Sigmoid colon (tissue), 7 donors: ENCODE measurements at places on chromosomes 4 and X.

GRCh38 chr4:167233685-167234315, 494 bp downstream of the SPOCK3 start:
- H3K4me1 ChIP-seq, result peaks cover 15% of the 10 kb centered on the region
- H3K27me3 ChIP-seq, result peaks cover 12% of the 10 kb centered on the region
- peak overlapping the region; percentile 46 for H3K4me3 ChIP-seq

GRCh38 chr4:101471201-101471600, 123.9 kb upstream of the PPP3CA start:
- no peak overlapping the region for H3K4me3 ChIP-seq
- no peak overlapping the region for H3K27ac ChIP-seq
- H3K36me3 ChIP-seq, result no peaks in the 10 kb centered on the region
- no peaks in the 10 kb centered on the region for H3K4me1 ChIP-seq

- DNase-seq, result no peak
- no peaks in the 10 kb centered on the region for H3K4me1 ChIP-seq
- no peak overlapping the region for H3K4me3 ChIP-seq
- no peaks in the 10 kb centered on the region for H3K36me3 ChIP-seq
Observed at GRCh38 chrX:15059474-15059873, 186.3 kb downstream of the MOSPD2 start.

DNA sequence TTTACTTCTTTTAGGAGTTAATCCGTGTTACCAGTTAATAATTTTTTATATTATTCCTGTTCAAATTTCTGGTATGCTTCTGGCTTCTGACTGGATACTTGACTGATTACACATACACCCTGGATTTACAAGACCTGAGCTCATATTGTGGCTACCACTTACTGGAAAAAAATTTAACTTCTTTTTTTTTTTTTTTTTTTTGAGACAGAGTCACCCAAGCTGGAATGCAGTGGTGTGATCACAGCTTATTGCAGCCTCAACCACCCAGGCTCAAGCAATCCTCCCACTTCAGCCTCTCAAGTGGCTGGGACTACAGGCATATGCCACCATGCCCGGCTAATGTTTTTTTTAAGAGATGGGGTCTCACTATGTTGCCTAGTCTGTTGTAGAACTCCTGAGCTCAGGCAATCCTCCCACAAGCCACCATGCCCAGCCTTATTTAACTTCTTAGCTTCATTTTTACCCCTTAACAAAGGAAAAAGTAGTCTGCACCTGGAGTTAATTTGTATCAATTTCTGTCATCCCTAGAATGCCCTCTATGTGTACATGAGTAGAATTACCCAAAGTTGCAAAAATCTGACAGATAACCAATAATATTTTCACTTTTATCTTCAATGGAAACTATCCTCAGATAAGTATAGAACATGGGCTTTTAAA, 50.3 kb downstream of the TMEM165 start:
- peaks cover 13% of the 10 kb centered on the region for H3K36me3 ChIP-seq
- H3K4me3 ChIP-seq, result no peak overlapping the region
- H3K27ac ChIP-seq, result no peak overlapping the region
- DNase-seq, result no peak
- H3K27me3 ChIP-seq, result no peaks in the 10 kb centered on the region

DNA sequence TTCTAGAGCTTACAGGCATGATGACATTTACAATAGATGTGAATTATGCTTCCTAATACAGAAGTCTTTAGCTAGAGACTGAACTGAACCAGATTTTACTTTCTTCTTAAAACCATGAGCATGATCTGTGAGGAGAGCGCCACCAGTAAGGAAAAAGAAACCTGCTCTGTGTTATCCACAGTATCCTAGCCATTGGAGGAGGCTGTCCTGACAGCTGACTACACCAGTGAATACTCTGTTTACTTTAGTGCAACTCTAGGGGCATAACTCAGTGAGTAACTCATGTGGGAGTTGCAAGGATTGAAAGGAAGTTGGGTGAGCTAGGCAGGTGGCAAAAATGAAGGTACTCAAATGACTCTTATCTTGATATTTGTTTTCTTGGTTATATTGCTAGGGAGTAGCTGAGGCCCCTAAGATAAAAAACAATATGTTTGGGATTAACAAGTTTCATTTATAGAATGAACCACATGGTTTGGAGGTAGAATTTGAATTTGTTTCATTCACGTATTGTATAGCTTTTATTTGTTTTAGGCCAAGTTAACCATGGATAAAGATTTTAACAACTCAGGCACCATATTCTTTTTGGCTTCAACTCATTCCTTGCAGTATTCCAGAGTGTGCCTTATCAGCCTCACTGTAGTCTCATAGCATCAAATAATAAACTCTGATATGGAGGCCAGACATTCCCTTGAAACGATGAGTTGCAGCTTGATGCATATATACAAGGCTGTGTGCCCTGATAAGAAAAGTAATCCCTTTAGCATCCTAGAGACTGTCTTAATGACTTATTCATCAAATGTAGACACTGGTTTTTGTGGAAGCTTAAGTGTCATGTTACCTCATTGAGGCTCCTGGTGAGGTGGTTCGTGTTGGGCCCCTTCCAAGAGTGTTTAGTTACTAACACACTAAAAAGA, 2.5 kb downstream of the BMP3 start:
- peak overlapping the region; percentile 77 for H3K4me3 ChIP-seq
- H3K27me3 ChIP-seq, result no peaks in the 10 kb centered on the region
- no peaks in the 10 kb centered on the region for H3K36me3 ChIP-seq
- H3K27ac ChIP-seq, result no peak overlapping the region
- H3K4me1 ChIP-seq, result peaks cover 18% of the 10 kb centered on the region
- DNase-seq, result no peak

GRCh38 chr4:40745285-40745984, 4.3 kb upstream of the NSUN7 start:
- H3K36me3 ChIP-seq, result no peaks in the 10 kb centered on the region
- no peak for DNase-seq
- no peak overlapping the region for H3K27ac ChIP-seq
- H3K4me1 ChIP-seq, result peaks cover 5% of the 10 kb centered on the region
- no peak overlapping the region for H3K4me3 ChIP-seq

- H3K36me3 ChIP-seq, result no peaks in the 10 kb centered on the region
- no peak for DNase-seq
- no peaks in the 10 kb centered on the region for H3K4me1 ChIP-seq
- H3K27ac ChIP-seq, result no peak overlapping the region
Observed at GRCh38 chr4:46399440-46399839, 9.5 kb upstream of the GABRA2 start.

GRCh38 chr4:155543126-155543765, 123.4 kb upstream of the GUCY1A1 start:
- H3K4me3 ChIP-seq, result no peak overlapping the region
- no peak for DNase-seq
- no peaks in the 10 kb centered on the region for H3K36me3 ChIP-seq

GRCh38 chr4:37567836-37568235, 118.3 kb downstream of the RELL1 start:
- H3K4me3 ChIP-seq, result no peak overlapping the region
- H3K27me3 ChIP-seq, result no peaks in the 10 kb centered on the region
- no peaks in the 10 kb centered on the region for H3K36me3 ChIP-seq
- H3K4me1 ChIP-seq, result no peaks in the 10 kb centered on the region
- DNase-seq, result no peak

DNA sequence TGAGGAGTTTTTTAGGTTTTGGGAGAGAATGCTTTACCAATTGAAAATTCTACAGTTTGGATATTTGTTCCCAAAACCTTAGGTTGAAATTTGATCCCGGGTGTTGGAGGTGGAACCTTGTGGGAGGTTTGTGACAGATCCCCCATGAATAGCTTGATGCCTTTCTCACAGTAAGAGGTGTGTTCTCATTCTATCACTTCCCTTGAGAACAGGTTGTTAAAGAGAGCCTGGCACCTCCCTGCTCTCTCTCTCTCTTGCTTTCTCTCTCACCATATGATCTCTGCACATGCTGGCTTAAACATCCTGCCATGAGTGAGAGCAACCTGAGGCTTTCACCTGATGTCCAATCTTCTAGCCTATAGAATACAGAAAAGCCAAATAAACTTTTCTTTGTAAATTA, 1475.5 kb upstream of the AGA start:
- H3K4me3 ChIP-seq, result no peak overlapping the region
- no peaks in the 10 kb centered on the region for H3K4me1 ChIP-seq
- DNase-seq, result no peak
- H3K27me3 ChIP-seq, result no peaks in the 10 kb centered on the region
- no peaks in the 10 kb centered on the region for H3K36me3 ChIP-seq
